ENCODE measurements at places on chromosomes 2 and 18. TPM values are rescaled to one million over a fixed set of nuclear protein-coding genes. Genes with fewer than 3 reads are reported as not detected.

DSG1 gene
- not detected for total RNA-seq

G6PC2 gene
- total RNA-seq, result not detected

LONRF2 gene
- total RNA-seq, result 0.32 TPM

ESPNL gene
- 0.05 TPM for total RNA-seq

NPPC gene
- 1.6 TPM for total RNA-seq

SCYGR7 gene
- total RNA-seq, result not detected

DPYSL5 gene
- total RNA-seq, result not detected

CRIM1 gene
- 15.3 TPM for total RNA-seq

LAMA3 gene
- not detected for total RNA-seq

RASGRP3 gene
- total RNA-seq, result 3.6 TPM

IL36RN gene
- total RNA-seq, result not detected

HOXD1 gene
- not detected for total RNA-seq

RGPD3 gene
- 0.16 TPM for total RNA-seq

YES1 gene
- 18.5 TPM for total RNA-seq

POMC gene
- 5.9 TPM for total RNA-seq

ADD2 gene
- 6.9 TPM for total RNA-seq

BCS1L gene
- 85.3 TPM for total RNA-seq

CNNM4 gene
- total RNA-seq, result 9.9 TPM

ATP8B1 gene
- 0.16 TPM for total RNA-seq

FSIP2 gene
- total RNA-seq, result not detected

DNAJC5G gene
- total RNA-seq, result not detected

SP140L gene
- total RNA-seq, result 57.4 TPM

ASB18 gene
- total RNA-seq, result not detected

RGPD5 gene
- 30.2 TPM for total RNA-seq

LYG2 gene
- total RNA-seq, result not detected

ARHGAP15 gene
- total RNA-seq, result 64.3 TPM

TXNDC2 gene
- total RNA-seq, result 0.26 TPM

GPAT2 gene
- total RNA-seq, result 18.4 TPM

ATP5F1A gene
- 420 TPM for total RNA-seq

COL3A1 gene
- total RNA-seq, result 0.13 TPM

PARD6G gene
- total RNA-seq, result 0.10 TPM

PROKR1 gene
- not detected for total RNA-seq

ZNF532 gene
- 0.71 TPM for total RNA-seq

OTOF gene
- 6.9 TPM for total RNA-seq

ALPG gene
- not detected for total RNA-seq

MOGAT1 gene
- total RNA-seq, result not detected

CNGA3 gene
- not detected for total RNA-seq

EFR3B gene
- total RNA-seq, result 0.22 TPM
